ENCODE measurements at places on chromosomes 12 and 14.

GRCh38 chr12:91542067-91542466, 359.4 kb upstream of the DCN start:
- DNase-seq = no peak

- peak; percentile 13 for DNase-seq
These were observed 143.1 kb upstream of the SLC16A7 start for GRCh38 chr12:59452746-59453145.

DNA sequence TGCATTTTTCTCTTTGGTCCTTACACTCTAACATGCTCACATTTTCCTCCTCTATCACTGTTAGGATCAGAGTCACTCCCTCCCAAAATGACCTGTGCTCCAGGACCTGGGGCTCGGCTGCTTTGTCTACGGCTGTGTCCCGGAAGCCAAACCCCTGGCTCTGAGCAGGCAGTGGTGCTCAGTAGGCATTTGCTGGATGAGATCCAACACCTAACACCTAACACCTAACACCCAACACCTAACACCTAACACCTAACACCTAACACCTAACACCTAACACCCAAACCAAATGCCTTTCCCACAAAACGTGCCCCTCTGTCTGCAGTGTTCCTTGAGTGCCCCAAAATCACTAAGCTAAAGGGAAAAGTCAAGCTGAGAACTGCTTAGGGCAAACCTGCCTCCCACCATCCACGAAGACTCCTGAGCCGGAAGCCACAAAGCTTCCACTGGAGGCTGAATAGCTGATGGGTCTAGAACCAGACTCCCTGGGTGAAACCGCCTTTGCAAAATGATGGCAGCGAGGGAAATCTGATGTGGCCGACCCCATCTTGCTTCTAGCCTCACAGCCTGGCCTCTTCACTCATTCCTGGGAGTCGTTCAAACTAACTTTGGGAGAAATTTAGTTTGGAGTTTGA, 29.2 kb downstream of the HSP90AA1 start:
- no peak for DNase-seq

GRCh38 chr14:104998801-104999200, 13.2 kb downstream of the CLBA1 start:
- no peak for DNase-seq

GRCh38 chr12:54584128-54584527, 4.3 kb downstream of the PPP1R1A start:
- DNase-seq = no peak

GRCh38 chr14:19878029-19878642, 3.2 kb downstream of the OR4K2 start:
- DNase-seq = no peak

GRCh38 chr12:120820884-120821510, 83.2 kb downstream of the SPPL3 start:
- DNase-seq = no peak
